ENCODE measurements at places on chromosomes 5 and 9.

GRCh38 chr9:5951686-5952211, 61.1 kb downstream of the MLANA start:
- DNase-seq, result no peak

DNA sequence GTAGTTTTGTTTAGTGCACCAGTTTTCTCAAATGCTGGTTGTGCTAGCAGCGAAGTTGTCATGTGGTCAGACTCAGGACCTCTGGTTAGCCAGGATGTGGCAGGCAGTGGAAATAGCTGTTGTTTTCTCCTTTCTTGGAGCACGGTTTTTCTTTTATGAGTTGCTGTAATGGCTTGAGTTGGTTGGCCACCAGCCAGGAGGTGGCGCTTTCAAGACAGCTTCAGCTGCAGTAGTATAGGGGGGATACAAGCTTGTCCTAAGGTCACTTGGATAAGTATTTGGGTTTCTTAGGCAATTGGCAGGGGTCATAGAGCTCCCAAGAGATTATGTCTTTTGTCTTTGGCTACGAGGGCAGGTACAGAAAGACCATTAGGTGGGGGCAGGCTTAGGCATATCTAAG, 274.2 kb upstream of the TARS1 start:
- no peak for DNase-seq

GRCh38 chr9:69485466-69485865, 160.5 kb downstream of the ENTREP1 start:
- DNase-seq, result no peak

DNA sequence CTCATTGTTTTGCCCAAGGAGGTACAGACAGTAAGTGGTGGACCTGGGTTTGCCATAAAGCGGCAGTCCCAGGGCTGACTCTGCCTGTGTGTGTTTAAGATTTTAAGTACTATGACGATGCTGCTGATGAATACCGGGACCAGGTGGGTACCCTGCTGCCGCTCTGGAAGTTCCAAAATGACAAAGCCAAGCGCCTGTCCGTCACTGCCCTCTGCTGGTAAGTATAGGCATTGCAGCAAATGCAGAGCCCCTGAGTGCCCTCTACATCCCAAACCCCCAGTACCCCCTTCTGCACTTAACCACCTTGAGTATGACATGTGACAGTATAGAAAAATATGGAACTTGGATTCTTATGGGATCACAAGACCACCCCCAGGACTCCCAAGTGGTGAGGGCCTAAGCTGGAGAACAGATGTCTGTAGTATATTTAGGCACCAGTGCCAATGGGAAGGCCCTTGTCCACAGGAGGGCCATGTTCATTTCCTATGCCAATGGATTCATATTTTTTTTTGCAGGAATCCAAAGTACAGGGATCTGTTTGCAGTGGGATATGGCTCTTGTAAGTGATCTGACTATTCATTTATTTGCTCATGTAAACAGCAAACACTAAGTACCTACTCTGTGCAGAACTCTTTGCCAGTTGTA, 22.0 kb downstream of the ENHO start:
- peak; percentile 44 for DNase-seq

- DNase-seq, result no peak
These were observed 47.1 kb upstream of the NEK6 start for GRCh38 chr9:124210697-124211096.

DNA sequence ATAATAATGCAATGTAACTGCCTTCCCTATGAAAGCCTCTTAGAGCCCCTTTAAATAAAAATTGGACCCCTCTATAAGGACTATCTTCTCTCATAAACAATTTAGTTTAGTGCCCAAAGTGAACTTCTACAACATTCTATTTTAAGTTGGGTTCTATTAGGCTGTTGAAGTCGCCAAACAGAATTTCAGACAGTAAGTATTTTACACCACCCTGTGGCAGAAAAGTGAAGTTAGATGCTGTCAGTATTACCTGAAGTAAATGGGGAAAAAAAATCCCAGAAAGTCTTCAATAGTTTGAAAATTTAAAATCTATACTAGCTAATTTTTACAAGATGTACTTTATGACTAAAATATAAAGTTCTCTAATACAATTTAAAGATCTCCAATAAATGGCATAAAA, 29.5 kb downstream of the CAAP1 start:
- DNase-seq, result no peak

DNA sequence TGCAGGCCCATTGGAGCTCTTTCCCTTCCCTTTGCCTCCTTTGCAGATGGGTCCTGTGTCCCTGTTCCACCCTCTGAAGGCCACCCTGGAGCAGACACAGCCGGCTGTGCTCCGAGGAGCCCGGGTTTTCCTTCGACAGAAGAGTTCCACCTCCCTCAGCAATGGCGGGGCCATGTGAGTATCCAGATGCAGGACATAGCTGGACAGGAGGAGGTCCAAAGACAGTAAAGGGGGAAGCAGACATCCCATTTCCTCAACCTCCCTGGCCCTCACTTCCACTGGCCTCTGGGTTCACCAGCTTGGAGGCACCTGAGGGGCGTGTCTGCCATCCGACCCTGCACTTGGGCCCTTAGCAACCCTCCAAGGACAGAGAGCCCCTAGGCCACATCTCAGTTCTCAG, 237.9 kb downstream of the CACNA1B start:
- no peak for DNase-seq

DNA sequence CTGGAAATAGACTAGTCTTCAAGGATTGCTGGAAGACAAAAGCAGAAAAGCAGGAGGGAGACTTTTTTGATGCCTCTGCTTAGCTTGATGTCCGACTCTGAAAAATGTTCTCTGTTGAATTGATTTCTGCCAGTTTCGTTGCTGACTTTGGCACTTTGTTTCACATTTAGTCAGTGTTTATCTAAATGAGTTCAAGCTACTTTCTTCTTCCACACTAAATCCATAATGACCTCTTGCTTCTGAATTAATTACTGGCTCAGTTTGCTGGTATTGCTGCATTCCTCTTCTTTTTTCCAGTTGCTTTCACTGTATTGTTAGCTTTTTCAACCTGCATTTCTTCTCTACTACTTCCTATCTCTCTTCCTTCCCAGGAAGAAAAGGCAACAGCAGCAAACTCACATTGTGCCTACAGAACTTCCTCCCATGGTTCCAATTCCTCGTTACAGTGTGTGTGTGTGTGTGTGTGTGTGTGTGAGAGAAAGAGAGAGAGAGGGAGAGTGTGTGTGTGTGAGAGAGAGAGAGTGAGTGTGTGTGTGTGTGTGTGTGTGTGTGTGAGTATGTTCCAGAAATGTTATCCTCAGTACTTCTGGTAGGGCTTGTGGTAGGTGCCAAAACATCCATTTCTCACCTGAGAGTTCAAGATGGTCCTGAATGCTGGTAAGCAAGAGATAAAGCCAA, 234.8 kb downstream of the CSNK1G3 start:
- no peak for DNase-seq

DNA sequence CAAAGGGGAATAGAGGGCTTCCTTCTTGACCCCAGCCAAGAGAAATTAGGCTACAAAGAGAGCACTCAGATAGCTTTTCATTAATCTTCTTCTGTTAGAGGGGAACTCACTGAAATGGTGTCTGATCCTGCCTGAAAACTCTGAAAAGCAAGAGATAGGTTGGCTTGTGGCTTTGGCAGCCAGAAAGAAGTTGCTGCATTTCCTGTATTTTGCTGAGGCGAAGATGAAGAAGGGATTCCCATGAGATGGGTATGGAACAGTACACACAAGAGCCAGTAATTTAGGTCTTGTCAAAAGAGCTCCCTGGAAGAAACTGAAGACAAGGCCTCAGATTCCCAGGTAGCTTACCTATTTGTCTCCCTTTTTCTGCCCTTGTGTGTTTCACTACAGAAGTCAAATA, 120.9 kb upstream of the TARS1 start:
- DNase-seq, result no peak

- no peak for DNase-seq
These were observed 69.4 kb downstream of the EBF1 start for GRCh38 chr5:159030357-159030756.

- DNase-seq, result no peak
These were observed 59.3 kb upstream of the SELENOP start for GRCh38 chr5:42870882-42871418.

DNA sequence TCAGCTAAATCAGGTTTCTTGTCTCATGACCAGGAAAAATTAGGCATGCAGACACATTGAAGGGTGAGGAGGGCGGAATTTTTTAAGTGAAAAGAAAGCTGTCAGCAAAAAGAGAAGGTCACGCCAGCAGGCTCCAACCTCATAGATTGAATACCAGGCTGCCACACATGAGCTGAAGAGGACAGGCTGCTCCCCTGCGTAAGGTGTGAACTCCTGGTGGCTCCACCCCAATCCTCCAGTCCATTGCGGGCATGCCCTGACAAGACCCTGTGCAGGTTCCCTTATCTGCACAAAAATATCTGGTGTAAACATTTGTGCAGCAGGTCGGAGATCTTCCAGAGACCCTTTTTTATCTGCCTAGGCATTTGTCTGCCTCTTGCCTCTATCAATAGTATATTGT, 22.9 kb upstream of the TEX10 start:
- no peak for DNase-seq

- DNase-seq, result no peak
These were observed 1651.8 kb downstream of the MAT2B start for GRCh38 chr5:165157219-165157618.

- DNase-seq, result no peak
These were observed 92.1 kb downstream of the CACNA1B start for GRCh38 chr9:137969685-137970084.

- DNase-seq, result peak; percentile 70
These were observed 169.0 kb upstream of the PANK3 start for GRCh38 chr5:168747987-168748777.

DNA sequence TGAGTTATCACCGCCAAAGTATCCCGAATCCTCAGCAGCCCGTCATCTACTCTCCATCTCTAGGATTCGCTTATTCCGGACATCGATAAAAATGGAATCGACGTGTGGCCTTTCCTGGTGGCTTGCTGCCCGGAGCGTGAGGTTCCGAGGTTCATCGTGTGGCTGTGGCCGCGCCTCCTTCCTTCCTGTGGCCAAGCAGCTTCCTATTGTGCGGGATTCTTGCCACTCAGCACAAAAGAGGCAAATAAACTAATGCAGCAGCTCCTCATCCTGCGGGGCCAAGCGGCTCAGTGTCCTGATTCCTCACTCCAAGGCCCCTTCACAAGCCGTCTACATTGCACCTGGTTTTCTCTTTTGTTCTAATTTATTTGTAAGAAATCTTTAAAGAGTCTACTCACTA, 800.9 kb downstream of the CDH9 start:
- no peak for DNase-seq

GRCh38 chr9:70217029-70217428, 41.7 kb upstream of the SMC5 start:
- no peak for DNase-seq

DNA sequence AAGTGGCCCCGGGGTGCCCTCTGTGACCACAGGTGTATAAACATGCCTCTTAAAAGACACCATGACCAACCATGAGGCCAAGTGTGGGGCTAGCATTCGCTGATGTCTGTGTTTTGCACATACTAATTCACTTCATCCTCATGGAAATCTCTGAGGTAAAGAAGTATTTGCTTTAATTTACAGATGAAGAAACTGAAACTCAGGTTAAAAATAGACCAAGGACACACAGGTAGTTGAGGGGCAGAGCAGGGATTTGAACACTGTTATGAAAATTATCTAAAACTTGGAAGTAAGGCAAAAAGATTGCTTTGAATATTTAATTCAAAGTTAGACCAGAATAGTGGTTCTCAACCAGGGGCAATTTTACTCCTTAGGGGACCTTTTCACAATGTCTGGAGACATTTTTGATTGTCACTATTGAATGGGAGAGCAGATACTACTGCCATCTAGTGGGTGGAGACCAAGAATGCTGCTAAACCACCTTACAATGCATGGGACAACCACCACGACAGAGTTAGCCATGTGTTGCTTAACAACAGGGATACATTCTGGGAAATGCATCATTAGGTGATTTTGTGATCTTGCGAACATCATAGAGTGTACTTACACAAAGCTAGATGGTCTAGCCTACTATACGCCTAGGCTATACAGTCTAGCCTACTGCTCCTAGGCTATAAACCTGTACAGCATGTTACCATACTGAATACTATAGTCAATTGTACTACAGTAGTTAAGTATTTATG, 8.0 kb upstream of the FXN start:
- no peak for DNase-seq

DNA sequence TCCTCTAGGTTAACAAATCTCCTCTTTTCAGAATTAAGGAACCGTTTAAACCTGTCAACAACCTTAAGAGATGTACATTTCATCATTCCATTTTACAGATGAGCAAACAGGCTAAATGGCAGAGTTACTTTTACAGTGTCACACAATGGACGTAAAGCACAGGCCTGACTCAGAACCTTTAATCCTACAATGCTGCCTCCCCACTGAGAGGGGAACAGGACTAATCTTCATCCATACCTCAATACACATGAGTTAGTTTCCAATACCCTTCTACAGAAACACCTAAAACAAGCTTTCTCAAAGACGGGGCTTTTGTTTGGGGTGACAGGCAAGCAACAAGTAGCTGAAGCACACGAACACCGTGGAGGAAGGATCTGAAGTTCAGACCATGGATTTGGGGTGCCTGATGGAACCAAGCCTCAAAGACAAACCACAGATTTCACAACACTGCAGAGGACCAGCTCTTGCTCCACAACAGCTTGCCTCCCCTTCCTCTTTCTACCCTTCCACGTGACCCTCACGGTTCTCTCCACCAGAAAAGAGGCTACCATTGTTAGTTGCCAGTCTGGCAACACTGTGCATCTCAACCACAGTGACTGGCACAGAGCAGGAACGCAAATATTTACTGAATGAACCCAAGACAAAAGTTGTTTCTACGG, 1.8 kb downstream of the RNF130 start:
- DNase-seq, result no peak

- DNase-seq, result no peak
These were observed 6.6 kb downstream of the NINJ1 start for GRCh38 chr9:93127395-93127911.

GRCh38 chr5:66516550-66516949, 79.6 kb upstream of the MAST4 start:
- DNase-seq, result no peak

DNA sequence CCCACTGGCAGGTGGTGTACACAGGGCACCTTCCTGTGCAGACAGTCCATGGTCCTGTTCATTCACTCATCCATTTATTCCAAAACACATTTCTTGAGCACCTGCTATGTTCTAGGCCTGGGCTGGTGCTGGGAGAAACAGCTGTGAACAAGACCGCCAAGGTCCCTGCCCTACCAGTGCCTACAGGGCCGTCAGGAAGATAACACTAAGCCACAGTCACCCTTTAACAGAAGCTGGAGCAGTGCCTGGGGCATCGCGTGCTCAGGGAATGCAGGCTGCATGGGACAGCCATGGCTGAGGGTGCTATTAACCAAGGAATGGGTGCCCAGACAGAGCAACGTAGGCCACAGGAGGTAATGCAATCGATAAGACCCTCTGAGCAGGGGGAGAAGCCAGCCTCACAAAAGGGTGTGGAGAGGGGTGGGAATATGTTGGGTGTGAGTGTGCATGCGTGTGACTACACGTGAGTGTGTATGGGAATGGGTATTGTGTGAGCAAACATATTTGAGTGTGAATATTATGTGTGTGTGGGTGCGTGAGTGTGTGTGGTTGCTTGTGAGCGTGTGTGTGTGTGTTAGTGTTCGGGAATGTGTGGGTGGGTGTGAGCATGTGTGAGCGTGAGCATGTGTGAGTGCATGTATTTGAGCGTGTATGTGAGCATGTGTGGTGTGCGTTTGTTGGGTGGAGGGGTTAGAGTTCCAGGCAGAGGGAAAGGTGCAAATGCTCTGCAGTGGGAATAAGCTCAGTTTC, 19.1 kb downstream of the DUSP1 start:
- DNase-seq, result no peak

All from GM12891 (cell line).